ENCODE measurements at places on chromosomes 2 and 18.

GRCh38 chr2:142707318-142707717, 170.1 kb upstream of the KYNU start:
- DNase-seq: no peak

DNA sequence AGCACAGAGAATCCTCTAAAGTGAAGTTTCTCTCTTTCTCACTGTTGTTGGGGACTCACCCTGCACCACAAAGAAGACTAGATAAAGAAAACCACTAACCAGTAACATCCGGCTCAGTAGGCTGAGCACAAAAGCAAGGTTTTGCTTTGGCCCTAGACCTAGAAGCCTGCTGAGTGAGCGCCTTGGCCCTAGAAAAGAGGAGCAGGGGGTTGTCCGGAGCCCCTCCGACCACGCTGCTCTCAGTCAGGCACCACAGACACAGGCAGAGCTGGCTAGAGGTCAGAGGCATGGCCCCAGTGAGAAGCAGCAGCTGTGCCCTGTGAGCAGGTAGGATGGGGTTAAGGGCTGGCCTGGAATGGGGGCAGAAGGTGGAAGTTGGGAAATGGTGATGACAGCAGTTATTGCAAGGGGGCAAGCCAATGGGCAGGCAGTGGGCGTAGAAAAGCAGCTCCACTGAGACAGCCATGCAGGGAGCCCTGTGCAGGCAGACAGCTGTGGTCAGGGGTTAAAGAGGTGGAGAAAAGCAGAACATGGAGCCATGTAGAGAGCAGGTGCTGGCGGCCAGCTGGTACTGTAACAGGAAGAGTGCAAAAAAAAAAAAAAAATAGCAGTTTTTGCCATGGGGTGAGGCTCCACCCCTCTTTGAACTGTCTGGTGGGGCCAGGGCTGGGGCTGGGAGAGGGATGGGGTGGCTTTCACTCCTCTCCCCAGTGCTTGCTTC, 36.9 kb upstream of the SLC14A1 start:
- no peak for DNase-seq

DNA sequence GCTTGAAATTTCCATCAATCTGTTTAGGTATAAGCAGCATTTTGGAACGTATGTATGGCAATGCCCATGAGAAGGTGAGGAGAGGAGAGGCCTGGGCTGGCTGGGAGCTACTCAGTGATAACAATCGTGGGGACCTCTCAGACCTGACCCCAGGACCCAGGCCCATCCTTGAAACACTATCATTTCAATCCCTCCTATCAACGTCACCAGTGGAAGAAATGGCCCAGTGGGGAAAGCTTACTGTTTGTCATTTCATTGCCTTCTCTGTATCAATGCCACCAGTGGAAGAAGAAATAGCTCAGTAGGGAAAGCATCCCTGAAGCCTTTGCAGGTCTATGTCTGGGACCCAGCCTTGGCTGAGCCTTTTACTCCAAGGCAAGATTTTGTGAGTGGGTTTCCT, 44.8 kb downstream of the ASB18 start:
- DNase-seq: peak; percentile 86

DNA sequence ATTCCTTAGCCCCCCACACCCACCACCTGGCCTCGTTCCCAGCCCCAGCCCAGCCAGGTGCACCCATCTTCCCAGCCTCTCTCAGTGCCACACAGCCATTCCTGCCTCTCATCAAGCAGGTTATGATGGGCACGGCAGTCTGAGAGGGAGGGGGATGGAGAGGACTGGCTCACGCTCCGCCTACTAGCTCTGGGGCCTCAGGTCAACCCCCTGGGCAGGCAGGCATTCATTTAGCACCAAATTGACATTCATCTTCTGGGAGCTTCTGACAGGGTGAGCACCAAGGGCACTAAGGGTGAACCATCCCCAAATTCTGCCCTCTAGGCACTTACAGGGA, 66.2 kb upstream of the FOSL2 start:
- no peak for DNase-seq

- no peak for DNase-seq
These were observed 93.5 kb downstream of the TFCP2L1 start for GRCh38 chr2:121191191-121192170.

- DNase-seq: no peak
These were observed 48.4 kb upstream of the TMEM17 start for GRCh38 chr2:62554440-62554839.

- DNase-seq: no peak
These were observed 215.8 kb upstream of the ACVR2A start for GRCh38 chr2:147628971-147629421.

DNA sequence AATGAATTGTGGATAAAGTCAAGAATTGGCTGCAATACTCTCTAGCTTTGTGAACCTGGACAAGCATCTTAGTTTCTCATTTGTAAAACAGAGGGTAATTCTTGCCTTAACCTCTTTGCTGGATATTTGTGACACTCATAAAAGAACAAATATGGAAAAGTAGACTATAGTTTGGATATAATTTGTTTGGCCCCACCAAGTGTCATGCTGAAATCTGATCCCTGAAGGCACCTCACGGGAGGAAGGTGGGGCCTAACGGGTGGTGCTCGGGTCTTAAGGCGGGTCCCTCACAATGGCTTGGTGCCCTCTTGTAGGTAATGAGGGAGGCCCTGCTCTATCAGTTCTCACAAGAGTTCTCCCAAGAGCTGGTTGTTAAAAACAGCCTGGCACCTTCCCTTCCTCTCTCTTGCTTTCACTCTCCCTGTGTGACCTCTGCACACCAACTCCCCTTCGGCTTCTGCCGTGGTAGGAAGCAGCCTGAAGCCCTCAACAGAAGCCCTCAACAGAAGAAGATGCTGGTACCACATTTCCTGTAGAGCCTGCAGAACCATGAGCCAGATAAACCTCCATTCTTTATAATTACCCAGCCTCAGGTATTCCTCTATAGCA, 37.4 kb downstream of the ARL4C start:
- DNase-seq: no peak

DNA sequence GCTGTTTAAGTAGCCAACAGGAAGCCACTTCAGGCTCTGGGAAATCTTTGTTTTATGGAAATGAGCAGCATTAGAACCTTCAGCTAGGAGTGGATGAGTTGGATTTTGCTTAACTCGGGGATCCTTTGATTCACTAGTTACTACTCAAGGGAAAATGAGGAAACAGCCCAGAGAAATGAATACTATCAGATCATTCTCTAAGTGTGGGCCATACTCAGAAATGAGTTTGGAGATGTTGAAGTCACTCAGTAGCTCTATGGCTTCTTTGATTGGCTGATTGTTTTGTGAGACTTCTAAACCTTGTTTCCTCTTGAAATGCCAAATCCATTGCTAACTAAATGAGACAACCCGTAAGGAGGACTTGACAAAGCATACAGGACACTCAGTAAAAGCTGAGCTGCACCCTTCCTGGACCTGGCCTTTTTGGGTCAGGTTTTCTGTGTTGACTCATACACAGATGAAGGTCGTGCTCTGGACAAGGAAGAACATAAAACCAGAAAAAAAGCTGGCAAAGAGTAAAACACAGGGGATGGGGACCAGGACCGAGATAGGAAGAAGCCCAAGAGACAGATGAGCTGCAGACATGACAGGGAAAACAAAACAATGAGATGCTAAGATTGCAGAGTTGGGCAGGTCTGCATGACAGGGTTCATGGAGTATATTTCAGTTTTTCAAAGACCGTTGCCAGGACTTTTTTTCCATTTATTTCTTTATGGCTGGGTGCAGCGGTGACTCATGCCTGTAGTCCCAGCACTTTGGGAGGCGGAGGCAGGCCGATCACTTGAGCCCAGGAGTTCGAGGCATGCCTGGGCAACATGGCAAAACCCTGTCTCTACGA, 41.6 kb downstream of the INO80C start:
- DNase-seq: no peak

DNA sequence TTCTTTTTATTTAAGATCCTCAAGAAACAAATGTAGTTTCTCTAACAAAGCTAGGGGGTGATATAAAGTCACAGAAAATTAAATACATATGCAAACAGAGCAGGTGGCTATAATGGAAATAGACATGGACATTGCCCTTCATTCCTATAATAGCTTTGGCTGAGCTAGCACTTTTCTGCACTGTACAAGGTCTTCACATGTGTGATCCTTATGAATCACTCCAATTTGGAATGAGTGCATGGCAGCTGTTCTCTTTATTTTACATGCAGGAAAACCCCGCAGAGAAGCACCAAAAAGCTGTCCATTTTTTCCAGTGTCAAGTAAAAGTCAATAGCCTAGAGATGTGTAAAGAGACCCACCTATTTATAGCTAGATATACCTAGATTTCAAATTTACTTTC, 747.4 kb upstream of the SLC8A1 start:
- DNase-seq: no peak

GRCh38 chr18:24197412-24197811, 58.5 kb downstream of the CABYR start:
- no peak for DNase-seq

DNA sequence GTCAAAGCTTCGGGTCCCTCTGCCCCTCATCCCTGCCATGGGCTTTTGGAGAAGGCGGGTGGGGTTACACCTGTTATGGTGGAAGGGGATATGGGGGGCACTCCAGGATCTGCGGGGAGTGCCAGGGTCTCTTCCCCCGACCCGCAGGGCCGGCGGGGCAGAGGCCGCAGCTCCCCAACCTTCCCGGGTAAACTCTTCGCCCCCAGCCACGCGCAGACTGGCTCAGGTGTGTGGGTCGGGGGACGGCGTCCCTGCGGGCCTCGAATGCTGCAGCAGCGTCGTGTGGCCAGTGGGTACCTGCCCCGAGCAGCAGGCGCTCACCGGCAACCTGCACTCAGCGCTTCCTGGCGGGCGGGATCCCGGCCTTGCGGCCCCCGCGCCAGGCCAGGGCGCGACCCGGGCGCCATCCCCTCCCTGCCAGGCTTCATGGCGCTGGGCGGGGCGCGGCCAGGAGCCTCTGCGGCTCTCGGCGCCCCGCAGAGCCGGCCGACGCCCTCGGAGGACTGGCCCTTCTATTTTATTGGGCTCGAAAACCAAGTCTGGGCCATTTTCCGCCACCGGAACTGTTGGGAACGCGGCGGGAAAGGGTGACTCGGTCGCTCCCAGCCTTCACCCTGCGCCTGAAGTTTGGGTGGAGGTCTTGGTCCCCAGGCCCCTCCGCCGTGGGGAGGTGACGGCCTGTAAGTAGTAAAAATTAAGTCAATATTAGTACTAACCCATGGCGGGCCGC, 4.5 kb downstream of the GBX2 start:
- DNase-seq: no peak

DNA sequence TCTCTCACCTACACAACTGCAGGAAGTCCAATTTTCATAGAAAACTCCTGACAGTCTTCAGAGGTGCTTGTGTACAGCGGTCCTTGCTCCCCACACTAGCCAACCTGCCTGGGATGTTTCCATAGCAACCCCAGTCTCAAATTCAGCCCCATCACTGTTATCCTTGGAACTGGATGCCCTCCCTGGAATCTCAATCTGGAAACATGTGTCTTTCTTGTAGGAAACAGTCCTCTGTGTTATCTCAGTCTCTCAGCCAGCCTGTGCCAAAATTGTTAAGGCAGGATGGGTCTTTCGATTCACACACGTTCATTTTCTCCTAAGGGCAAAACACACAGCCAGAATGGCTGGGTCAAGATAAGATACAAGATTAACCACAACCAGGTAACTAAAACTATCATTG, 295.5 kb upstream of the RND3 start:
- DNase-seq: no peak

DNA sequence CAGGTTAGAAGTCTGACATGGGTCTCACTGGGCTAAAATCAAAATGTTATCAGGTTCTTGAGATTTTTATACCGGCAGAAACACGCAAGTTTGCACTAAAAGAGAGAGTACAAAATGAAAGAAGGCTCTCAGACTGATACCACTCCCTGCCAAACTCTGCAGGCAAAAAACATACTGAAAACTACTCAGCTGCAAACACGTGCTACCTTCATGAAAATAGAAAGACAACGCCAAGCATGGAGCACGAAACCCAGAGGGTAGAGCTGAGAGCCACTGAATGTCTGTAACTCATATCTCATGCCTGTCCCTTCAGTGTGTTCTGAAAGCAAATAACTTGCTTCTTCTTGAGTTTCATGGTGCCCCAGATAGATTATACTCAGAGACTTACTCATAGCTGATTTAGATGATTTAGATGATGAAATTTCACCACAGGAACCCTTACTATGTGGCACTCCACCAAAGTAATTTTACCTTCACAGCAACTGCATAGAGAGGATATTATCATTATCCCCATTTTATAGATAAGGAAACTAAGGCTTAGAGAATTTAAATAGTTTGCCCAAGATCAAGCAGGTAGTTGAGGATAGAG, 313.0 kb upstream of the SLC39A10 start:
- no peak for DNase-seq

- DNase-seq: no peak
These were observed 313.3 kb downstream of the AGAP1 start for GRCh38 chr2:235806986-235807750.

DNA sequence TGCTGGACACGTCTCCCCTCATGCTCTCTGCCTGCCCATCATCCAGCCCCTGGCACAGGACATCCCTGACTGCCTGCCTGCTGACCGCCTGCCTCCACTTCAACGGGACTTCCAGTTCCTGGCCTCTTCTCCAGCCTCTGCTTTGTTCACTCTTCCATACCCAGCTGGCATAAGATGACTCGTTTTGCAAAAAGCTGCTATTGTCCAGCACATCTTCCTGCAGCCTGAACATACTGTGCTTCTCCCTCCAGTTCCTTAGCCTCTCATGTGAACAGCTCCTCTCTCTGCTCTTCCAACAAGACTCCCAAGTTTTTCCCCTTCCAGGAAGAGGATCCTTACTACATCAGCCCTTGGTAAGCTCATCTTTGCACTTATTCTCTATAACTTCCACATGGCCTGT, 62.4 kb upstream of the SKOR2 start:
- DNase-seq: no peak

GRCh38 chr2:116737951-116738350, 1076.5 kb upstream of the DDX18 start:
- no peak for DNase-seq

- DNase-seq: no peak
These were observed 50.6 kb downstream of the CHRNA1 start for GRCh38 chr2:174713686-174714085.

- DNase-seq: no peak
These were observed 76.3 kb downstream of the DYNC1I2 start for GRCh38 chr2:171763602-171764001.

- peak; percentile 87 for DNase-seq
These were observed 26.4 kb downstream of the MARCHF4 start for GRCh38 chr2:216345846-216346245.

DNA sequence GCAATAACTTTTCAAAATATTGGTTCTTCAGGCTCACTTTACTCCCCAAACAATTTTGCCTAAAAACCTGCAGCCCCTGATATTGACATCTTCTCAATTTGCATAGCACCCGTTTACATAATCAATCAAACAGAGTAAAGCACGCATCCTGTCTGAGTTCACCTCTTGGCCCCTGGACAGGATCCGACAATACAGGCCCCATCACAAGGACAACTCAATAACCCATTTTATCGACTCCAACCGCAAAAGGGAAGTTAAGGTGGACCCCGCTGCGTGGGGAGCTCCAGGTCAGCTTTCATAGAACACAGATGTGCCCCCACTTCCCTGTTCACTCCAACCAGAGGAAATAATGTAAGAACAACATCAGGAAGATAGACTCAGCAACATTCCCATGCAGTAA, 44.7 kb downstream of the TTC32 start:
- DNase-seq: no peak

- no peak for DNase-seq
These were observed 79.1 kb downstream of the MCFD2 start for GRCh38 chr2:46836295-46837111.

GRCh38 chr2:237511433-237511832, 24.4 kb downstream of the MLPH start:
- DNase-seq: no peak
